ENCODE measurements at places on chromosomes 5 and 9.

DNA sequence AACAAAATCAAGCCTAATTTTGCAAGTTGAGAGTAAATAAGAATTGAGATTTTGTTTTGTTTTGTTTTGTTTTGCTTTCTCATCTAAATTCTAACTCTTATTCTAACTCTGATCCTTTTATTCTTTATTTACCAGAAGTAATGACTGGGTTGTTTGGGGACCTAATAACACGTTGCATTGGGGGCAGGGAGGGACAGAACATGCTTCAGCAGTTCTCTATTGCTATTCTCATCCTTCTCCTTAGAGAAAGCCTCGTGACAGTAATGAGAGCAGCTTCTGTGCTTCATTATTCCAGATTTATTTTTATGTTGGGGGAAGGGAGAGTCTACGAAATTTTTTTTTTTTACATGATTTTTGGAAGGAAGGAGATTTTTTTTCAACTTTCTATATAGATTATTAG lies 21.1 kb downstream of the CPEB4 start:
- DNase-seq = no peak

GRCh38 chr5:73450672-73451223 lies 2.2 kb upstream of the FOXD1 start:
- DNase-seq = no peak

DNA sequence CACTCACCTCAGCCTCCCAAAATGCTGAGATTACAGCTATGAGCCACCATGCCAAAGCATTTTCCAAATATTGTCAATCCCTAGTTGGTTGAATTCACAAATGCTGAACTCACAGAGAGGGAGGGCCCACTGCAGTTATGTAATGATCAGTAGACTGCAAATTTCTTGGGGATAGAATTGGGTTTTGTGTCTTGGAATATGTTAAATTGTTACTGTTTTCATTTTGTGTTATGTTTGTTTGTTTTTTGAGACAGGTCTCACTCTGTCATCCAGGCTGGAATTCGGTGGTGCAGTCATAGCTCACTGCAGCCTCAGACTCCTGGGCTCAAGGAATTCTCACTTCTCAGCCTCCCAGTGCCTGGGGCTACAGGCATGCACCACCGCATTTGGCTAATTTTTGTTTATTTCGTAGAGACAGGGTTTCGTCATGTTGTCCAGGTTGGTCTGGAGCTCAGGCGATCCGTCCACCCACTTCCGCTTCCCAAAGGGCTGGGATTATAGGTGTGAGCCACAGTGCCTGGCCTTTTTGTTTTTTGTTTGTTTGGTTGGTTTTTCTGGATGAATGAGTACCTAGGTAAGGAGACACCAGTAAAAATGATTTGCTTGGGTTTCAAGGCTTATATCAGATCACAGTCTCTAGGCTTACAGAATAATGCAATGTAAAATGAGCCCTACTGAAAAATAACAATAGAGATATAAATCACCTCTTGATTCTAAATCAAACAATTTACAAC lies 31.5 kb upstream of the LMNB1 start:
- DNase-seq = no peak

- DNase-seq = no peak
Measured at GRCh38 chr9:121830441-121831140, 179.2 kb downstream of the DAB2IP start.

DNA sequence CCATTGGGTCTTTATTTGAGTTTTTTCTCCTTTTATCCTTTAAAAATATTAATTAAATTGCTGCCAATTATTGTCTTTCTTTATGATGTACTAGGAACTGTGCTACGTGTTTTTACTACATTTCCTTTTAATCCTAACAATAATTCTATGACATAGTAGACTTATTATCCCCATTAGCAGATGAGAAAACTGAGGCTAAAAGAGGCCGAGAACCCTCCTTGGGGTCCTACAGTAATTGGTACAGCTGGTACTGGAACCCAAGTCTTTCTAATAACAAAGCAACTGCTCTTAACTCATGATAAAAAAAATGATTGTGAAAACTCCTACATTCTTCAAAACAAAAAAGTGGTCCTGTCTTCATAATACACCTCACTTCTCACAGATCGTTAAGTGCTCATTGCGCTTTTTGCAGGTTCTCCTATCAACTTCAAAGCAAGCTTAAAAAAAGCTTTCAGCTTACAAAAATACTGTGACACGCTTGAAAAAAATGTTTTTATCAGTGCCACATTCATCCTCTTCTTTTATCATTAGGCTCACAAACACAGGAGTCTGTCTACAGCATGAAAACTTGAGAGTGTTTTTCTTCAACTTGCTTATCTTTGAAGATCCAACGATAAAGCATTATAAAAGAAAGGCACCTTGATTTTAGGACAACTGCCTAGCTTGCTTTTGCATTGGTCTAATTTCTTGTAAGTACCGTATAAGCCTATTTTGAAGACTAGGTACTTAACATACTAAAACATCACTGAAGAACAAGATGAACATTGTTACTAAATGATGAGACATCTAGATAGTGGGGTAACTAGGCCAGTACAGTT lies 32.4 kb downstream of the FYB1 start:
- no peak for DNase-seq
